Caco-2 (cell line): ENCODE measurements at places on chromosomes 6 and 20.
A peak's percentile ranks its signal among the peaks of the same experiment; 100 is the strongest.

DNA sequence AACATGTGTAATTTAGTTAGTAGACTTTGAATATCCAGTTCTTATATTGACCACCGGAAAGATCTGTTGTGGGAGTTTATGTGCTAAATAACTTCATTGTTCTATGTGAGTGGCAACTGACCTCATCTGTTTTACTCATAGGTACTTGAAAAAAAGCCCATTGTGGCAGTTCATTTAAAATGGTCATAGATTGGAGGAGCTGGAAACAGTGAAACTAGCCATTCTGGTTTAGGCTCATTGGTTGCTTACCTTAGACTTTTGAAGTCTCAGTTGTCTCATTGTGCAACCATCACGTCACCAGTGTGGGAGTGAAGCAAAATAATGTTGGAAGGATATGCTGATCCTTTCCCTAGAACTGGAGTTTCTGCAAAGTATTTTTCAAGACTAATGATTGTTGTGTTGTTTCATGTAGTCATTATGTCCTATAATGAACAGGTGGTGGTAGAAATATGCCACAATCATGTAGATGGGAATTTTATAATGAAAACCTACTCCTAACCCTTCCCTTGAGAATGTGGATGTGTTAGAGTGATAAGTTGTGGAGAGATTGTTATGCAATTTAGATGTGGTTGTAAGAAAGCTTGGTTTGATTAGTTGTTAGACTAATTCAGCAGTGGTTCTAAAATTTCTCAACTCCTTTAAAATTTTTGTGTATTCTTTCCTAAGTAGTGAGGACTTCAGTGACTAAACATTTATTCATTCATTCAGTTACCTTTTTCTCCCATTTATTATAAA is 18.3 kb downstream of the DSP start:
- DNase-seq, result no peak
- H3K27me3 ChIP-seq, result no peaks in the 10 kb centered on the region
- H3K36me3 ChIP-seq, result peaks cover 9% of the 10 kb centered on the region
- peaks cover 40% of the 10 kb centered on the region for H3K4me1 ChIP-seq
- H3K4me3 ChIP-seq, result no peak overlapping the region

DNA sequence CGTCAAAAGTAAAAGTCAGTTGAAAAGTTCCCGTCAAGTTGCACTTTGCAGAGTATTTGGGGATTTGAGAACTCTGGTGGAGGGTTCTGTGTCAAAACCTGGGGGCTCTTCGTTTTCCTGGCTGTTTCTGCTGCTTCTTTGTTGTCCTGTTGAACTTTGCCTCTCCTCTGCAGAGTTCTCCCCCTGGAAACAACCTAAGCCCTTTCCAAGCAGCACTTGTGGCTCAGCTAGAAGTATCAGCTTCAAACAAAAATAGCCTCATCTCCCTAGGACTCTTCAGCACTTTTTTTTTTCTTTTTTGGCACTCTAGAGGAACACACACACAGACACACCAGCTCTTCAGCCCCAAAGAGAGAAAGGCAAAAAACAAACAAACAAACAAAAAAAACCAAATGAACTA is at the start of gene TRDN:
Gene TRDN (minus strand): TSS at position 169 of the 400 bp plus-strand sequence. CDS start 175 bp downstream, outside the sequence.
- no peaks in the 10 kb centered on the region for H3K36me3 ChIP-seq
- no peak for DNase-seq
- H3K27me3 ChIP-seq, result no peaks in the 10 kb centered on the region
- no peaks in the 10 kb centered on the region for H3K4me1 ChIP-seq
- no peak within 1 kb of the TSS for H3K27ac ChIP-seq

DNA sequence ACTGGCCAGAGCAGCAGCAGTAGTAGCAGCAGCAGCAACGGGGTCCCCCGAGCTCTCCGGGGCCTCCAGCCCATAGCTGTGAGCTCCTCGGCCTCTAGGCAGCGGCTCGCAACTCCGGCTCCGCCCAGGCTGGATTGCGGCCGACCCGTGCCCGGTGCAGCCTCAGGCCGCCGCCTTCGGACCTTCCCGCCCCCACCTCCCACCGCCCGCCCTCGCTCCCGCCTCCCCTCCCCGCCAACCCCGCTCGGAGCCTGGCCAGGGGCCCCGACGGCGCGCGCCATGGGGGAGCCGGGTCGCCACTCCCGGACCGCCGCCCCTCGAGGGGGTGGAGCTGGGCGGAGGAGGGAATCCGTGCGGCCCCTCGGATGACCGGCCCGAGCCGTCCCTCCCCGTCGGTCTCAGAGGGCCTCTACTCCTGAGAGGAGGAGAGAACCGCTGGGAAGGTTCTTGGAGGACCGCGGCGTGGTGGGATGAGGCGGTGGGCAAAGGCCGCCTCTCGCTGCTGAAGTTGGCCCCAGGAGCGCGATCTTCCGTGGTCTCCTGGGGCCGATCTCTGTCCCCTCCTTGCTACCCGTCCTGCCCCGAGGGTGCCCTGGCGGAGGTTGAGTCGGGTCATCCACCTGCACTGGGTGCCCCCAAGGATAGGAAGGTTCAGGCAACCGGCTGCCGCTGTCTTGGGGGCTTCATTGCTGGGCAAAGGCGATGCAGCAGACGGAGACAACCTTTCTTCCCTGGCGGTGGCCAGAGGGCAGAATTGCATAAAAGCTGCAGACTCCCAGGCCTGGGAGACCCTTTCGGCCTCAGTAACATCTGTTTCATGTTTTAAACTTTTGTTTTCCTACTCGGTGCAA is at the start of gene ADAM33:
Gene ADAM33 (minus strand): TSS at position 80 of the 851 bp plus-strand sequence. CDS start 6 bp downstream, at position 74.
- H3K36me3 ChIP-seq, result no peaks in the 10 kb centered on the region
- no peaks in the 10 kb centered on the region for H3K4me1 ChIP-seq
- DNase-seq, result no peak
- H3K4me3 ChIP-seq, result 0 out of 2 replicates have a peak within 1 kb of the TSS, but pooled peaks have one; percentile 15
- no peaks in the 10 kb centered on the region for H3K27me3 ChIP-seq

GRCh38 chr6:135994857-135995544 is 143.5 kb downstream of the PDE7B start:
- no peak overlapping the region for H3K4me3 ChIP-seq
- H3K27ac ChIP-seq, result no peak overlapping the region
- DNase-seq, result no peak
- no peaks in the 10 kb centered on the region for H3K27me3 ChIP-seq

- no peaks in the 10 kb centered on the region for H3K27me3 ChIP-seq
- H3K27ac ChIP-seq, result no peak overlapping the region
- H3K4me1 ChIP-seq, result no peaks in the 10 kb centered on the region
- H3K36me3 ChIP-seq, result no peaks in the 10 kb centered on the region
- H3K4me3 ChIP-seq, result no peak overlapping the region
- no peak for DNase-seq
Observed at GRCh38 chr6:151804585-151805285, 2.7 kb upstream of the ESR1 start.

DNA sequence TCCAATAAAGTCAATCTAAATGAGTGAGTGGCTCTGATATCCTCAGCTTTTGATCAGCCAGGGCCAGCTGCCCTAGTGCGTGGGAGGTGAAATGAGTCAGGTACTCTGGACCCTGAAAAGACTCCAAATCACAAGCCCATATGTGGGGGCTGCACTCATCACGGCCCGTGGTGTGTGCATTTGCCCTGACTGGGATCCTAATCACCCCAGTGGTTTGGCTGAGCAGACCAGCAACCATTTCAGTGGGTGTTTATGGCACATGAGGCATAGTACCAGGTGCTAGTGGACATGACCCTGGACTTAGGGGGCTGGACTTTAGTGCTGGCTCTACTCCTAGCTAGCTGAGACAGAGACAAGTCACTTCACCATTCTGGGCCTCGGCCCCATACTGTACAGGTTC is 39.4 kb downstream of the SCML4 start:
- H3K27me3 ChIP-seq, result no peaks in the 10 kb centered on the region; the same call in 1 of the 2 replicates
- H3K36me3 ChIP-seq, result no peaks in the 10 kb centered on the region
- H3K4me1 ChIP-seq, result no peaks in the 10 kb centered on the region
- no peak overlapping the region for H3K4me3 ChIP-seq
- H3K27ac ChIP-seq, result no peak overlapping the region

- H3K36me3 ChIP-seq, result peaks cover 7% of the 10 kb centered on the region
- peak overlapping the region; percentile 46 for H3K4me3 ChIP-seq
- H3K4me1 ChIP-seq, result peaks cover 54% of the 10 kb centered on the region
- H3K27ac ChIP-seq, result peak overlapping the region; percentile 98
- H3K27me3 ChIP-seq, result no peaks in the 10 kb centered on the region
Observed at GRCh38 chr20:37344506-37345338, 1.2 kb upstream of the SRC start.

DNA sequence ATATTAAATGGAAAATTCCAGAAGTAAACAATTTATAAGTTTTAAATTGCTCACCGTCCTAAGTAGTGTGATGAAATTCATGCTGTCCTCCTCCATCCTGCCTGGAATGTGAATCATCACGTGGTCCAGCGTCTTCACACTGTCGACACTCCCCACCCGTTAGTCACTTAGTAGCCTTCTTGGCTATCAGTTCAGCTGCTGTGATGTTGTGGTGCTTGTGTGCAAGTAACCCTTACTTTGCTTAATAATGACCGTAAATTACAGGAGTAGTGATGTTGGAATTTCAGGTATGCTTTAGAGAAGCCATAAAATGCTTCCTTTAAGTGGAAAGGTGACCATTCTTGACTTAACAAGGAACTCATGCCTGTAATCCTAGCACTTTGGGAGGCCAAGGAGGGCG is 25.2 kb downstream of the RIOK1 start:
- H3K27me3 ChIP-seq, result no peaks in the 10 kb centered on the region
- H3K36me3 ChIP-seq, result 0 out of 2 replicates have a peak, but pooled peaks cover 2% of the 10 kb centered on the region
- peak overlapping the region; percentile 90 for H3K27ac ChIP-seq
- peak; percentile 86 for DNase-seq
- H3K4me1 ChIP-seq, result peaks cover 58% of the 10 kb centered on the region

GRCh38 chr6:151385177-151385576 is 6.2 kb downstream of the ZBTB2 start:
- no peak overlapping the region for H3K4me3 ChIP-seq
- peaks cover 6% of the 10 kb centered on the region; the same call in 1 of the 2 replicates for H3K4me1 ChIP-seq
- H3K27ac ChIP-seq, result no peak overlapping the region
- H3K27me3 ChIP-seq, result no peaks in the 10 kb centered on the region
- DNase-seq, result no peak
- H3K36me3 ChIP-seq, result peaks cover 1% of the 10 kb centered on the region; the same call in 1 of the 2 replicates

DNA sequence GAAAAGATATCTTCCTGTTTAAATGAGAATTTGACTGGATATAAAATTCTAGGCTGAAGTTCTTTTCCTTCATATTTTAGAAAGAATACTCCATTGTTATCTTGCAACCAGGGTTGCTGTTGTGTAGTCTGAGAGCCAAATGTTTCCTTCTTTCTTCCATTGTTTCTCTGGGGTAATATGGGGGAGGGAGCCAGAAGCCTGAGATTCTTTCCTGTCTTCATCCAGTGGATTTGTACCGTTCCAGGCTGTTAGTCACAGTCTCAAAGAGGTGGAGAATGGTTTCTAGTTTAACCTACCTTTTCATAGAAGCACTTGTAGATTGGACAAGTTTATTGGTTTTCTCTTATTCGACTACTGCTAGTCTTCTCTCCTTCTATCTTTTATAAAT is 6.1 kb upstream of the ULBP3 start:
- H3K27me3 ChIP-seq, result no peaks in the 10 kb centered on the region; the same call in 1 of the 2 replicates
- no peaks in the 10 kb centered on the region; the same call in 1 of the 2 replicates for H3K4me1 ChIP-seq
- no peak overlapping the region for H3K4me3 ChIP-seq

DNA sequence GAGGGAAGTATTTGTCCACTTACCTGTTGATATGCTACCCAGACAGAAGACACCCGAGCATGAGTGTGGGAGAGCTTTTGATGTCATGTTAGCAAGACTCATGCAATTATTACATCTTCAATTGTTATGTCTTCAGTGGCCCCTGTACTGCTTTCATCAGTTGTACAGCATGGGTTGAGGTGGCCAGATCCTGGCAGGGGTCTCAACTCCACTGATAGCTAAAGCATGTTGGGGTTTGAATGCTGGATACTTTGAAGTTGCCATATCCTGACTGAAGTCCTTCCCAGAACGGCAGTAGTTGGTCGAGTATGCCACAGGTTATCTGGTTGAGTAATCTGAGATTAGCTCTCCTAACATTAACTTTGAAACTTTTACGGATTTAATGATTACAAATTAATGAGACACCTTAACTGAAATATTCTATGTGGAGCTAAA is 46.7 kb downstream of the LRRN4 start:
- peak overlapping the region; percentile 83 for H3K4me3 ChIP-seq
- peaks cover 12% of the 10 kb centered on the region for H3K4me1 ChIP-seq
- H3K27me3 ChIP-seq, result no peaks in the 10 kb centered on the region
- peak overlapping the region; percentile 75 for H3K27ac ChIP-seq
- H3K36me3 ChIP-seq, result peaks cover 3% of the 10 kb centered on the region; the same call in 1 of the 2 replicates

GRCh38 chr6:139448998-139449610 is 74.7 kb upstream of the CITED2 start:
- no peaks in the 10 kb centered on the region for H3K36me3 ChIP-seq
- no peak for DNase-seq
- H3K4me3 ChIP-seq, result no peak overlapping the region
- no peaks in the 10 kb centered on the region for H3K27me3 ChIP-seq
- no peak overlapping the region for H3K27ac ChIP-seq

DNA sequence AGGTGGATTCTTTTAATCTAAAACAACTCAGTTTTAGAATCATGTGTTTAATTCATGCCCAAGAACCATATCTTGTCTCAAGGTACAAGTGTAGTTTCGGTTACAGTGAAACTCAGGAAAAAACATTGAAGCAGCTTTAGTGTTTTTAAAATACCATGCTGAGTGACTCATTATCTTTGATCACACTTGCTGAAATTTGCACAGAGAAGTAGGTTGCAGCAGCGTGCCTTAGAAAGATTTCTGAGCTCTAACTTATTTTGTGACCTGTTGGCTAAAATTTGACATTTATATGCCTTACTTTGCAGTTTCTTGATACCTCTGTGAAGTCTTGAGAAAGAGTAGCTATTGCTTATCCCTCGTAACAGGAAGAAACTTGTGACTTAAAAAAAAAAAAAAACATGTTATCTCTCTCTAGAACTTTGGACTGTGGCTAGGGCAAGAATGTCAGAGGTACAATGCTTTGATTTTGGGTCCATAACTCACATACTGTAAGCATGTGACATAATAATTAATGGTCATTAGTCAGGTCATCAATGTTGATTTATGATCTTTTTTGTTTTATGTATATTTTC is 34.5 kb upstream of the FUCA2 start:
- peak overlapping the region; percentile 75 for H3K27ac ChIP-seq
- peaks cover 69% of the 10 kb centered on the region for H3K4me1 ChIP-seq
- peak; percentile 50 for DNase-seq
- H3K27me3 ChIP-seq, result no peaks in the 10 kb centered on the region
- peaks cover 2% of the 10 kb centered on the region; the same call in 1 of the 2 replicates for H3K36me3 ChIP-seq

GRCh38 chr6:37551446-37551845 is 51.8 kb upstream of the CCDC167 start:
- H3K27ac ChIP-seq, result no peak overlapping the region
- H3K36me3 ChIP-seq, result no peaks in the 10 kb centered on the region
- peaks cover 28% of the 10 kb centered on the region for H3K4me1 ChIP-seq
- no peaks in the 10 kb centered on the region for H3K27me3 ChIP-seq
- no peak overlapping the region for H3K4me3 ChIP-seq

- H3K27me3 ChIP-seq, result peaks cover 2% of the 10 kb centered on the region
- H3K36me3 ChIP-seq, result no peaks in the 10 kb centered on the region
- no peak overlapping the region for H3K4me3 ChIP-seq
- no peak overlapping the region for H3K27ac ChIP-seq
- peaks cover 12% of the 10 kb centered on the region; the same call in 1 of the 2 replicates for H3K4me1 ChIP-seq
Observed at GRCh38 chr6:142942805-142943227, 2.2 kb downstream of the HIVEP2 start.

GRCh38 chr6:13422681-13423221 is 64.6 kb downstream of the GFOD1 start:
- H3K27me3 ChIP-seq, result no peaks in the 10 kb centered on the region
- DNase-seq, result no peak
- H3K36me3 ChIP-seq, result no peaks in the 10 kb centered on the region
